Stimulated activated CD4-positive, alpha-beta T cell treated with anti-CD3 and anti-CD28 coated beads, Interleukin-12 subunit alpha, Interleukin-12 subunit beta, amount 100 ng/mL, for 24 hours (primary cell): ENCODE measurements at places on chromosomes 7 and 10.

DNA sequence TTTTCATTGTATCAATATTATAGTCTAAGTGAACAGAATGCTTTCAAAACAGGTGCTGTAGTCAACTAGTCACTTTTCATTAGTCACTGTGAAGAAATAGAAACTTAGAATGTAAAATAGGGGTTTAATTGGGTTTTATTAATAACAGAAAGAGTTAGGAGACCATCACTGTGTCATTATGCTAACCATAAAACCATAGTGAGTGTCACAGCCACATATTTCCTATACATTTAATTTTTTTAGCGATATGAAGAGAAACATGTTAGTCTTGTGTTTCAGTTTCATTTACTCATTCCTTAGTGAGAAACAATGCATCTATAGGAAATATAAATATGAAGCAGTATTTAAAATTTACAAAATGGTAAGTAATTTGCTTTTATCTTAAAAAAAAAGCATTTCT lies 22.2 kb downstream of the SPAG6 start:
- DNase-seq, result no peak

GRCh38 chr10:2949948-2950354 lies 117.4 kb upstream of the PFKP start:
- peak; percentile 45 for DNase-seq

- DNase-seq, result no peak
Observed at GRCh38 chr10:31239961-31240360, 79.1 kb upstream of the ZEB1 start.

GRCh38 chr7:87083865-87084519 lies 24.5 kb upstream of the ELAPOR2 start:
- DNase-seq, result no peak

GRCh38 chr10:30155401-30155800 lies 96.0 kb upstream of the JCAD start:
- DNase-seq, result no peak

- DNase-seq, result no peak
Observed at GRCh38 chr10:35889971-35890675, 248.0 kb upstream of the FZD8 start.

- DNase-seq, result no peak
Observed at GRCh38 chr10:124994573-124995473, 52.9 kb downstream of the ZRANB1 start.

GRCh38 chr7:64562256-64562625 lies 630 bp downstream of the ZNF680 start:
- no peak for DNase-seq

DNA sequence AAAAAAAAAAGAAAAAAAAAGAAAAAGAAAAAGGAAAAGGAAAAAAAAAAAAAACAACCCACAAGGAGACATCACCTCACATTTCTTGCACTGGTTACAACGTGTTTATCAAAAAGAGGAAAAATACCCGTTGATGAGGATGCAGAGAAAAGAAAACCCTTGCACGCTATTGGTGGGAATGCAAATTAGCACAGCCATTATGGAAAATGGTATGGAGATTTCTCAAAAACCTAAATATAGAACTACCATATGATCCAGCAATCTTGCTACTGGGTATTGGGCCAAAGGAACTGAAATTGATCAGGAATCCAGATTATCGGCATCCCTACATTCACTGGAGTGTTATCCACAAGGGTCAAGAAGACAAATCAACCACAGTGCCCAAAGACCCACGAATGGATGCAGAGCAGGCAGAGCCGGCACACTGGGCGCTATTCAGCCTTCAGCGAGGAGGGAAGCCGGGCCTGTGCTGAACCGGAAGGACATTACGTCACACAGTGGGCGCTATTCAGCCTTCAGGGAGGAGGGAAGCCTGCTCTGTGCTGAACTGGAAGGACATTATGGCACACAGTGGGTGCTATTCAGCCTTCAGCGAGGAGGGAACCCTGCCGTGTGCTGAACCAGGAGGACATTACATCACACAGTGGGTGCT lies 258.7 kb downstream of the ZMYND11 start:
- DNase-seq, result no peak

DNA sequence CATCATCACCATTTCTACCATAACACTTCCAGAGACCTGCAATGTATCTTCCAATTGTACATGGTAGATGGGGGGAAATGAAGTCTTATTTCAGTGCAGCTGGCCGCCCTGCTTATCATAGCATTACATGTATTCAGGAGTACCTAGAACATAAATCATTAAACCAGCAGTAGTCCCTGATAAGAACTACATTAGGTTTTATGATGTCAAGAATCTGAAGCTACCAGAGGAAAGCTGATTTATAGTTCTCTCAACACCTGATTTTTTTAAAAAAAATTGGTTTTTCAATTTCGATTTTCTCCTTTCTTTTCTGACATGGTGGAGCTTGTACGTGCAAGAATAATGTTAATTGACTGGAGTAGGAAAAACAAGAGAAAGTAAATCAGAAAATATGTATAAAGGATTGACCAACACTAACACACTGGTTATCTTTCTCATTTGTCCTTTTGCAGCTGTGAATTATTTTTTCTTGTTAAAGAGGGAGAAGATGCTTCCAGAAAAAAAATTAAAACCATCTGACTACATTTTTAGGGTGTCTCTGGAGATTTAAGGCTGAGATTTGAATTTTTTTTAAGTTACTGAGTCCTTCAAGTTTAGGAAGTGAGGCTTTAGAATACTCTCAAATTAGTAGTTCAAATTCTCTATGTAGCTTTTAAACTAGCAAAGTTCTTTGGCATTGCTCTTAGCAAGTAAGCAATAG lies 59.1 kb downstream of the CSTF2T start:
- DNase-seq, result no peak

DNA sequence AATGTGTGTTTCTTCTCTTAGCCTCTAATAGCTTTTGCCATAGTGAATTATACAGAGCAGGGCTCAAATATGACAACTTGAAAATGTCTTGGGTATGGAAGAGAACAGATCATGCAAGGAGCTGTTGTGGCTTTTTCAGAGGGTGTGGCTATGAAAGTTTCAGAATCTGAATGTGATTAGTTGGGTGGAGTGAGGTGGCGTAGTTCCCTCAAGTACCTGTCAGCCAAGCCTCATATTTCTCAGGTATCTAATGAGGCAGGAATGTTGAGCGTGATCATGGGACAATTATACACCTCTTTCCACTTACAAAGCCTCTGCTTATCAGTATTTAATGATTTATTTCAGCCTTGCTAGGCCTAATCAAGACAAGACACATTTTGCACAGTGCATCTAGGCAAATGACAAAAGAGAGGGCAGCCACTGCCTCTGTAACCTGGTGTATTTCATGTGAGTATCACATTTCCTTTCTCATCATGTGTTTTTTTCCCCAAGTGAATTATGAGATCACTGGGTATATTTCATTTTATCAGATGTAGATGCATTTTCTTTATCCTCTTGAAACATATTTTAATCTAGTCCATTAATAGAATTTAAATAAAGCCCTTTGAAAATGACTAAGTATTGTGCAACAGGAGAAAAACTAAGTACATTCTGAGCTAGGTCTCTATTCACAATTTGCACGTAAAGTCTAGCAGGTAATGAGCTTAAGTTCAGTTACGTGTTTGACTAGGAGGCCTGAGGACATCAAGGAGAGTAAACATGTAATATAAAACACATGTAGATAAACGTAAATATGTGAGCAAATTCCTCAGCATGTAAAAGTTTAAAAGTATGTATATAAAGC lies 644.4 kb upstream of the IGFBP3 start:
- DNase-seq, result no peak

- no peak for DNase-seq
Observed at GRCh38 chr7:151754142-151754590, 122.7 kb downstream of the PRKAG2 start.

- DNase-seq, result no peak
Observed at GRCh38 chr7:332020-332517, 42.1 kb downstream of the FOXL3 start.

GRCh38 chr7:121180436-121181063 lies 148.2 kb upstream of the WNT16 start:
- DNase-seq, result no peak

- DNase-seq, result peak; percentile 16
Observed at GRCh38 chr10:7337431-7338171, 73.2 kb downstream of the SFMBT2 start.

DNA sequence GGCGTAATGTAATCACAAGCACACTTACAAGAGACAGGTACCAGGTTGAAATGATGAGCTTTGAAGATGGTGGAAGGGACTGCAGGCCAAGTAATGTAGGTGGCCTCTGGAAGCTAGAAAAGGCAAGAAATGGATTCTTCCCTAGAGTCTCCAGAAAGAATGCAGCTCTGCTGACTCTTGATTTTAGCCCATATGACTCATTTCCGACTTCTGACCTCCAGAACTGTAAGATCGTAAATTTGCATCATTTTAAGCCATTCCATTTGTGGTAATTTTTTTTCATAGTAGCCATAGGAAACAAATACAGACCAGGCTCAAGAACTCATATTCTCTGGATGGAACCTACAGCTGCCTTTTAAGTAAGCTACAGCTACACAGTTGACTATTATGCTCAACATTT lies 315.5 kb downstream of the MAGI2 start:
- DNase-seq, result no peak

- DNase-seq, result no peak
Observed at GRCh38 chr10:102649797-102650654, 5.7 kb downstream of the TRIM8 start.

DNA sequence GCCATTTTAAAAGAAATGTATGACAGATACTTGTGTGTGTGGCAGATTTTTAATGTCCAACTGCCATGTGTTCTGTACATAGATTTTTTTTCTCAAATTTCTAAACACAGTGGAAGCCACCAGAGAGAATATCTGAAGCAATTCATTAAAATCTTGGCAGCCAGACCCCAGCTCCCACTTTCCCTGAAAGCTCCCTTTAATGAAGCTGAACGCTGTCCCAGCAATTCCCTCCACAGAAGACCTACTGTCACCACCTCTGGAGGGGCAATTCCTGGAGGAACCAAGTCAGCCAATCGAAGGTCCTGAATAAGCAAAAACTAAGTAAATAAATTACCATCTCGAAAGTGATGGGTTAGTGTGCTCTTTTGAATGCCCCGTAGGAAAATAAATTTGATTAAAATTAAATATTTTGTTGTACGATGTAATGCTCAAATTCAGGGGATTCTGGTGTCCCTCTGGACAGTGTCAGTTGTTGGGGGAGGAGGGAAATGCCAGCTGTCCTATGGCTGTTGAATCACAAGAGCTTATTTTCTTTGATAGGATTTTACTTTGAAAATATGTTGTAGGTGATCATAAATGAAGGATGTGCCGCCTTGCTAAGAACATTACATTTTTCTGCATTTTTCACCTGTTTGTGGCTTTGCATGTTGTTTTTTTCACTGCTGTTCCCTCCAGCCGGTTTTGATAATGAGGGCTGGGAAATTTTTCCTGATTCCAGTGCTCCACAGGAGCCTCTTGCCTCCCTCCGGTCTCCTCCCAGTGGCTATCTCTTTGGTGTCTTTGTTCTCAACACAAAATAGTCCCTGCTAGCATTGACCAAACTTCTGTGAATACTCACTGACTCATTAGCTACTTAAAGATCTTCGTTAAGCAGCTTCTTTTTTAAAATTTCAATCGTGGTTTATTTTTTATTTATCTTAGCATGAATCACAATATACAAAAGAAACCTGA lies 9.2 kb upstream of the GSAP start:
- no peak for DNase-seq

- no peak for DNase-seq
Observed at GRCh38 chr7:127322351-127322750, 69.6 kb upstream of the GRM8 start.

- no peak for DNase-seq
Observed at GRCh38 chr10:106280896-106281460, 883.5 kb downstream of the SORCS1 start.

DNA sequence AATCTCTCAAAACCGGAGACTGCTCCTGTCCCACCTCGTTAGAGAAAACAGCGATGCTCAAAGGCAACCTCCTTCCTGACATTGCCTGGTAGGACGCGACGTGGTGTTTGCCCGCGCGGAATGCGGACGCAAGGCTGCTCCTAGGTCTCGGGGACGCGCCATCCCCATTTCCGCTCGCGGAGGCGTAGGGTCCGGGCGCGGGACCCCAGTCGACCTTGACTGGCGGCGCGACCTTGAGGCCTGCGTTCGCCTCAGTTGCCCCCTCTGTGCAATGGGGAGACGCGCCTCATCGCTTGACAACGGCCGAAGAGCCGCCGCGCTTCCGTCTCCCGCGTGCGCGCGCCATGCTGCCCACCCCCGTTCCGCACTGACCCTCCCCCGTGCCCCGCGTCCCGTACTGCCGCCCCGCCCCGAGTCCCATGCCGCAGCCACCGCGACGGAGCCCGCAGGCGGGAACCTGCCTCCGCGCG lies 412 bp upstream of the PPIA start:
- DNase-seq, result no peak

GRCh38 chr10:52486840-52487611 lies 172.9 kb downstream of the DKK1 start:
- no peak for DNase-seq

DNA sequence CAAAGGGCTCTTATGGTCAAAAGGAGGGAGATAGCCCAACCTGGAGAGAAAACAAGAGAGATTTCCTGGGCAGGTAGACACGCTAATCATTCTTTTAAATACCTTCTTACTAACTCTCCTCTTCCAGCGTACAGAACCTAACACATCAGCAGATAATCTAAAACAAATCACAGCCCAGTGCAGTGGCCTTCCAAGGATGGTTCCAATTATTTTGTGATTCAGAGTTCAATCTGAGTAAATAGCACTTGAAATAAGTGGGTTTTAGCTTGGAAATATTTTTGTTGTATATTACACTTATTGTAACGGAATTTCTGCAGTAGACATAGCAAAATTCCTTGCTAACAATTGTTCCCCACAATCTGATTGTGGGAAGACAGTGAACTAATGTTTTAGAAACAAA lies 7.3 kb upstream of the IMPDH1 start:
- DNase-seq, result no peak

GRCh38 chr7:138465046-138465445 lies 5.0 kb downstream of the TRIM24 start:
- DNase-seq, result no peak

DNA sequence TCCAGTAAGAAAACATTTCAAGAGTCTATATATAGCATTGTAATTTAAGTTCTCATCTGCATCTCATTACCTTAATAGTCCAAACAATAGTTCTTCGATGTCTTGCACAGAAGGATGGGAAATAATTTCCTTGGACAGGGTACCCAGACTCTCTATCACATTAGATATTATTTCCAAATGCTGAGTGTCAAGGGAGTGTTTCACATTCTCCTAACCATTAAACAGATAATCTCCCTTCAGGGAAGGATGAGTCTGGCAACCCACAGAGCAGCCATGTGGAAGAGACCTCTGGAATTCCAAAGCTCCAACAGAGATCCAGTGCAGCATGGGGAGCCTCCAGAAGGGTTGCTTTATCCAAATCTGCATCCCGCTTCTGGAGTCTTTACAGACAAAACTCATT lies 89.6 kb downstream of the FZD1 start:
- DNase-seq, result no peak

GRCh38 chr10:113499806-113500205 lies 53.0 kb upstream of the HABP2 start:
- DNase-seq, result no peak

DNA sequence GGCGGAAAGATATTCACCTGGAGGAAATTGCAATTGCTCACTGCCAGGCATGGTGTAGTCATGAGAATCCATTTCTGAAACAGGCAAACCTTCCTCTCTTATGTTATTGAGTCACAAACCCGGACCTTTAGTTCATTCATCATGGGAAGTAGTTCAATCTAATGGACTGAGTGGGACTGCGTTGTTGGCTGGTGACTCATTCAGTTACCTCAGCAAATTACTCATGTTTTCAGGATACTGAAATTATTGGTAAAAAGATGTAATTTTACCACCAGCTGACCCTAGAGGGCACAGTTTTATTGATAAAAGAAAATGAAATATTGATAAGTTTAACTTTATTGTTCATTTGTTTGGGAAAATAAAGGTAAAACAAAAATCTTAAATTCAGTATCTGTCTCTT lies 1194.4 kb upstream of the SORCS1 start:
- DNase-seq, result no peak

- no peak for DNase-seq
Observed at GRCh38 chr7:70134029-70134770, 535.9 kb downstream of the AUTS2 start.
